ENCODE measurements at places on chromosomes 6 and 20.

- no peaks in the 10 kb centered on the region for H3K27me3 ChIP-seq
- no peak for DNase-seq
- H3K36me3 ChIP-seq, result no peaks in the 10 kb centered on the region
Measured at GRCh38 chr6:14787250-14787649, 458.6 kb upstream of the JARID2 start.

DNA sequence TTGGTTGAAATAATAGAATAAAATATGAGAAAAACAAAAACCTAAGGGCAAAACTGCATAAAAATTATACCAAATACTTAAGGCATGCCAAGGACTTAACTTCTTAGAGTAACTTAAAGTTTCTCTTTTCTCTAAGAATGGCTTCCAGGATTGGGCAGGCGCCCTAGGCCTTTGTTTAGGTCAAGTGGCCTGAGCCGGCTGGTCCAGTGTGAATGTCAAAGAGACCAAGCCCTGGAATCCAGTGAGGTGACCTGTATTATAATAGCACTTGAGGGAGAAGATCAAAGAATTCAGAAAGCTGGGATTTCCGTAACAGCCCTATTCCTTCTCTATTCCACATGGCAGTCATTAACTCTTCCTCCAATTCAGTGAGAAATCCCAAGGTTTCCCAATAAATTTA, 6.6 kb downstream of the METTL24 start:
- H3K27ac ChIP-seq, result no peak overlapping the region
- H3K4me3 ChIP-seq, result no peak overlapping the region
- no peaks in the 10 kb centered on the region for H3K4me1 ChIP-seq
- no peaks in the 10 kb centered on the region for H3K36me3 ChIP-seq

GRCh38 chr6:21438237-21438985, 155.1 kb upstream of the SOX4 start:
- DNase-seq, result no peak
- no peaks in the 10 kb centered on the region for H3K27me3 ChIP-seq
- peaks cover 9% of the 10 kb centered on the region for H3K4me1 ChIP-seq
- no peak overlapping the region for H3K27ac ChIP-seq
- H3K4me3 ChIP-seq, result no peak overlapping the region

GRCh38 chr20:15359056-15359455, 1021.6 kb upstream of the FLRT3 start:
- no peak overlapping the region for H3K27ac ChIP-seq
- no peak overlapping the region for H3K4me3 ChIP-seq
- H3K4me1 ChIP-seq, result no peaks in the 10 kb centered on the region
- no peak for DNase-seq
- no peaks in the 10 kb centered on the region for H3K27me3 ChIP-seq

DNA sequence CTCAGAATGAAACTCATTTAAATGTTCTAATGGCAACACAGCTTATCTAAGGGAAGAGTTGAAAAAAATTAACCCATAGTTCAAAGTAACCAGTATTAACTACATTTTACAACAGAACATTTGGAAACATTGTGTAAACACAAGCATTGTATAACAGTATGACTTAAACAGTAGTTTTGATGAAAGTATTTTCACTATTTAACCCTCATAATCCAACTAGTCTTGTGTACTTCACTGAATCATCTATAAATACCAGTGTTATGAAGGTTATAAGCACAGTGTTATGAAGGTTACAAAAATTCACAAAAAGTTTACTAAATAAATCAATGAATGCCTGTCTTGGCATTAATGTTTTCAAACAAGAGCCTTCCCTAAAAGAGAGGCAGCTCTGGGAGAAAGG, 66.5 kb downstream of the REV3L start:
- H3K4me1 ChIP-seq, result no peaks in the 10 kb centered on the region
- H3K36me3 ChIP-seq, result peaks cover 5% of the 10 kb centered on the region
- no peak for DNase-seq
- H3K4me3 ChIP-seq, result no peak overlapping the region

- DNase-seq, result no peak
- H3K36me3 ChIP-seq, result no peaks in the 10 kb centered on the region
- H3K27ac ChIP-seq, result no peak overlapping the region
- H3K4me1 ChIP-seq, result no peaks in the 10 kb centered on the region
- no peak overlapping the region for H3K4me3 ChIP-seq
- no peaks in the 10 kb centered on the region for H3K27me3 ChIP-seq
Measured at GRCh38 chr6:1558388-1558787, 51.3 kb upstream of the FOXC1 start.

DNA sequence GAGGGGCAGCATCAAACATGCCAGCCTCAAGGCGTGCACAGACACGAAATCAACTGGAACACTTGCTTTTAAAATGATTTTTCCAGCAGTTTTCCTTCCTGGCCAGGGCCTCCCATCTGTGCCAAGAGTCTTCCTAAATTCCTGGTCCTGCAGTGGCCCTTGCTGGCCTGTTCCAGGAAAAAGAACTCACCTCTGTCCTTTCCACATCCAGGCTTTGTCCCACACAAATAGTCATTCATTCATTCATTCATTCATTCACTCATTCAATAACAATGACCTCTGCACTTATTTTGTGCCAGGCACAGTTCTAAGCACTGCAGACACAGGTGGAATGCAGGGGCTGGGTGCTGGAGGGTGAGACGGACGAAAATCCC, 89.0 kb upstream of the CCDC167 start:
- H3K4me3 ChIP-seq, result no peak overlapping the region
- H3K36me3 ChIP-seq, result no peaks in the 10 kb centered on the region
- no peaks in the 10 kb centered on the region for H3K4me1 ChIP-seq
- H3K27ac ChIP-seq, result no peak overlapping the region
- DNase-seq, result no peak

DNA sequence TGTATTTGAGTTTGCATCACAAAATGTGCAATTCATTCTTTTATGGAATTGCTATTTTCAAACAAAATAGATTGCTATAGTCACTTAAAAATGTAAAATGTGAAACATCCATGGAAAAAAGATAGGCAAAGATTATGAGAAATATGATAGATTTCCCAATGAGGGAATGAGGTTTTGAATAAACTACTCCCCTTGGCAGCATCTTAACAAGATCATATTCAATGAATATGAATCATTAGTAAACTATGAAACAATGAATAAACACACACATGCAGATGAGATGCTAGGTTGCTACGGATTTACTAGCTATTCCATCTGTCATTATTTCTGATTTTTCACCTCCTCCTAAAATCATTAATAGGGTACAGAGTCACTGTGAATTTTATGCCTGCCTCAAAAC, 401.8 kb downstream of the PHF3 start:
- no peak for DNase-seq
- H3K27ac ChIP-seq, result no peak overlapping the region
- no peak overlapping the region for H3K4me3 ChIP-seq

DNA sequence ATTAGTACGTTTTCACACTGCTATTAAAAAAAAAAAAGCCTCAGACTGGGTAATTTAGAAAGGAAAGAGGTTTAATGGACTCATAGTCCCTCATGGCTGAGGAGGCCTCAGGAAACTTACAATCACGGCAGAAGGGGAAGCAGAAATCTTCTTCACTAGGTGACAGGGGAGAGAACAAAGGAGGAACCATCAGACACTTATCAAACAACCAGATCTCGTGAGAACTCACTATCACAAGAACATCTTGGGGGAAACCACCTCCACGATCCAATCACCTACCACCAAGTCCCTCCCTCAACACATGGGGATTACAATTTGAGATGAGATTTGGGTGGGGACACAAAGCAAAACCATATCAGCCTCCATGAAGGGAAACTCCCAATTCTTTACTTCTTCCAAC, 85.2 kb upstream of the MAFB start:
- no peak for DNase-seq
- no peaks in the 10 kb centered on the region for H3K27me3 ChIP-seq
- no peak overlapping the region for H3K27ac ChIP-seq
- no peaks in the 10 kb centered on the region for H3K36me3 ChIP-seq

DNA sequence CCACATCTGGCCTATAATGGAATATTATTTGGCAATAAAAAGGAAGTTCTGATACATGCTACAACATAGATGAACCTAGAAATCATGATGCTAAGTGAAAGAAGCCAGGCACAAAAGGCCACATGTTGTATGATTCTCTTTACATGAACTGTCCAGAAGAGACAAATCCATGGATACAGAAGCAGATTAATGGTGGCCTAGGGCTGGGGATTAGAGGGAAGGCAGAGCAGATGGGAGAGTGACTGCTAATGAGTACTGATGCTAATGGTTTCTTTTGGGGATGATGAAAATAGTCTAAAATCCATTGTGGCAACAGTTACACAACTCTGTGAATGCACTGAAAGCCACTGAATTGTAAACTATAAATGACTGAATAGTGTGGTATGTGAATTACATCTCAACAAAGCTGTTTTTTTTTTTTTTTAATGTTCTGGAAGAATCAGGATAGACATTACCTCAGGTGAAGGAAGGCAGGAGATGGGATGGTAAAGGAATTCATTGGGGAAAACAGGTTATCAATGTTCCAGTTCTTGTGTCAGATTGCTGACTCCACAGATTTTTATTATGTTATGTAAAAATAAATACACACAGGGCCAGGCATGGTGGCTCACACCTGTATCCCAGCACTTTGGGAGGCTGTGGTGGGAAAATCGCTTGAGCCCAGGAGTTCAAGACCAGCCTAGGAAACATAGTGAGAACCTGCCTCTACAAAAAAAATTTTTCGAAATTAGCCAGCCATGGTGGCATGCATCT, 8.9 kb upstream of the SOX12 start:
- no peak overlapping the region for H3K4me3 ChIP-seq
- DNase-seq, result no peak
- H3K27me3 ChIP-seq, result no peaks in the 10 kb centered on the region
- H3K27ac ChIP-seq, result no peak overlapping the region
- no peaks in the 10 kb centered on the region for H3K36me3 ChIP-seq

DNA sequence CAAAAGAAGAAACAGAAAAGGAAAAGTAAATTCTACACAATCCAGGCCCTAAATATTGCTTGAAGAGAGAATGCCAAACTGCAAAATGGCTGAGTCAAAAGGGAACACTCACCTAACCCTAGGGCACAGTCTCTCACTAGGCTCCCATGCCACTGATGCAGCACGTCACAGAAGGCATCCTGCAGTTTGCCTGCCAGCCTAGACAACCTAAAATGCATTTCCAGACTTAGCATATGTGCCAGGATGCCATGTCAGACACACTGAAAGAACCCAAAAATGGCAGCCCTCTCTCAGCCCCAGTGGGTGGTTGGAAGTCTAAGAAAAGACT, 10.6 kb upstream of the SIRPD start:
- H3K4me3 ChIP-seq, result no peak overlapping the region
- no peaks in the 10 kb centered on the region for H3K4me1 ChIP-seq
- no peak for DNase-seq
- no peaks in the 10 kb centered on the region for H3K36me3 ChIP-seq

DNA sequence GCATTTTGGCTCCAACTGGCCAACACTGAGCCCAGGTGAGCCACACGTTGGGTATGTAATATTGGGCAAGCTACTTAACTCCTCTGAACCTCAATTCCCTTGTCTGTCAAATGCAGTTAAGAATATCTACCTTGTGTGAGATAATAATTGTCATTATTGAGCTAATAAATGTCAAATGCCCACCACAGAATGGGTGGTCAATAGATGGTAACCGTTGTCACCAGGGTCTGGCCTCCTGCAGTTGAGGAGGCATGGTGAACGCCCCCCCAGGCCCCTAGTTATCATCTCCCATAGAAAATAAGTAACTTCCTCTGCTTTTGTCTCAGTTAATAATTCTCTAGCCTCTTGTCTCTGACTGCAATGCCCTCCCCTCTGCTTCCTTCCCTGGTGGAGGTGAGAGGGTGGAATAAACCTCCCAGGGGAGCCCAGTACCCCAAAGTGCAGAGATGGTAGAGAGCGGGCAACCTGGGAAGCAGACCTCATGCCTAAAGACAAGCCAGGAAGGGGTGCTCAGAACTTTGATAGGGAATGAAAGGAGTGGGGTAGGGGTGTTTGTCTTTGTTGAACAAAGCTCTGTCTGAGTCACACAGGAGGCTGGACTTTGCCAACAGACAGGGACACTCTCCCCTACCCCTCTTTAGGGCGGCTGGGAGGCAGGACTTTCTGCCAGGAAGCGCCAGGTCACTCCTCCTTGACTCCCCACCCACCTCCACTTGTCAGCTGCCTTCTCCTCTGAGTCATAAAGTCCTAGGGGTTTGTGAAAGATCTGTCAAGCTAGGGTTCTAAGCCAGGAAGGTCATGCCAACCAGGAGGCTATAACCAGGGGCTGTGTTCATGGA, 1.3 kb upstream of the UNC5CL start:
- H3K27ac ChIP-seq, result no peak overlapping the region
- no peak for DNase-seq
- H3K4me1 ChIP-seq, result no peaks in the 10 kb centered on the region
- H3K27me3 ChIP-seq, result no peaks in the 10 kb centered on the region
- no peaks in the 10 kb centered on the region for H3K36me3 ChIP-seq

DNA sequence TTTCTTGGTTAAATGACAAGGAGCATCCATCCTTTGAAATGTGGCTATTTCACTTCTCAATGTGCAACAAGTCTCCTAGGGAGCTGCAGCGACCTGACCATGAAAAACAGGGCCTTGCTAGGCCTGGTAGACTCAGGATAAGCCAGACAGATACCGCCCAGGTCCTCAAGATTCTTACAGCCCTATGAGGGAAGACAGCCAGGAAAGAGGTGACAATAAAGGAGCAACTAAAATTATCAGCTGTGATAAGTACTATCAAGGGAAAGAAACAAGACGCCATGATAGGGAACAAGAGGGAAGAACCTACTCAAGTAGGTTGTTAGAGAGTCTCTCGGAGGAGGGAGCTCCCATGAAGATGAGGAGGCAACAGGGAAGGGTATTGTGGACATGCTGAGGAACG, 51.4 kb upstream of the EMILIN3 start:
- no peak for DNase-seq
- H3K27me3 ChIP-seq, result no peaks in the 10 kb centered on the region
- no peaks in the 10 kb centered on the region for H3K4me1 ChIP-seq
- peaks cover 70% of the 10 kb centered on the region for H3K36me3 ChIP-seq
- H3K27ac ChIP-seq, result no peak overlapping the region

- no peaks in the 10 kb centered on the region for H3K27me3 ChIP-seq
- H3K4me3 ChIP-seq, result no peak overlapping the region
- H3K36me3 ChIP-seq, result no peaks in the 10 kb centered on the region
- H3K4me1 ChIP-seq, result no peaks in the 10 kb centered on the region
- no peak for DNase-seq
Measured at GRCh38 chr6:134619789-134620188, 301.9 kb upstream of the SGK1 start.

GRCh38 chr6:64505312-64505711, 869.7 kb downstream of the PHF3 start:
- H3K4me1 ChIP-seq, result no peaks in the 10 kb centered on the region
- H3K27me3 ChIP-seq, result no peaks in the 10 kb centered on the region
- H3K27ac ChIP-seq, result no peak overlapping the region
- no peak overlapping the region for H3K4me3 ChIP-seq
- no peak for DNase-seq

- H3K27me3 ChIP-seq, result no peaks in the 10 kb centered on the region
- DNase-seq, result no peak
- no peak overlapping the region for H3K27ac ChIP-seq
- no peak overlapping the region for H3K4me3 ChIP-seq
Measured at GRCh38 chr6:90204327-90205056, 92.2 kb downstream of the BACH2 start.

GRCh38 chr20:39021748-39022147, 59.6 kb downstream of the DHX35 start:
- H3K36me3 ChIP-seq, result peaks cover 33% of the 10 kb centered on the region
- peaks cover 5% of the 10 kb centered on the region for H3K4me1 ChIP-seq
- H3K4me3 ChIP-seq, result no peak overlapping the region
- H3K27me3 ChIP-seq, result no peaks in the 10 kb centered on the region
- H3K27ac ChIP-seq, result no peak overlapping the region

- DNase-seq, result no peak
- no peaks in the 10 kb centered on the region for H3K36me3 ChIP-seq
- H3K4me1 ChIP-seq, result no peaks in the 10 kb centered on the region
- H3K27me3 ChIP-seq, result no peaks in the 10 kb centered on the region
- no peak overlapping the region for H3K27ac ChIP-seq
- H3K4me3 ChIP-seq, result no peak overlapping the region
Measured at GRCh38 chr6:120786682-120787081, 547.6 kb downstream of the TBC1D32 start.

Measured in effector memory CD4-positive, alpha-beta T cell (primary cell).